ENCODE measurements at places on chromosomes 3 and 15.

GRCh38 chr3:66439666-66440344 is 61.0 kb downstream of the LRIG1 start:
- no peak for DNase-seq

- no peak for DNase-seq
Observed at GRCh38 chr3:134392336-134392983, 18.2 kb upstream of the AMOTL2 start.

DNA sequence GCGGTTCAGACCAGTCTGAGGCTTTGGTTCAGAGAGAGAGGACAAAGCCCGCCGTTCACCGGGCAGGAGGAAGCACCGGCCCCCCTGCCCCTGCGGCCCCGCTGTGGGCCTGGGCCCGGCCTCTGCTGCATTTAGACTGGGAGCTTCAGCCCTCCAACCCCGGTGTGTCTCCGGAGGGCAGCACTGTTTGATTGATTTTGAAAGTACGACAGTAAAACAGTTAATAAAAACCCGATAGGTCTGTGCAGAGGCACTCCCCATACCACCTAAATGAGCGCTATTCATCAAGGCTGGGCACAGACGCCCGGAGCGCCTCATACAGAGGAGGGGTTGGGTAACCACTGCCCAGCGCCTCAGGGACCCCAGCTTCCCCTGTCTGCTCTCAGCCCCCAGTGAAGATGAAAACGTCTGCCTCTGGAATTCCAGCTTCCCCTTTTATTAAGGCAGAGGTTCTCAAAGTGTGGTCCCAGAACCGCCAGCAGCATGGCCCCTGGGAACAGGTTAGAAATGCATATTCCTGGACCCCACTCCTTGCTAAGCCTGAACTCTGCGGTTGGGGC is 256.7 kb upstream of the TLE3 start:
- no peak for DNase-seq

GRCh38 chr3:116470605-116471197 is 25.4 kb upstream of the LSAMP start:
- DNase-seq: no peak

DNA sequence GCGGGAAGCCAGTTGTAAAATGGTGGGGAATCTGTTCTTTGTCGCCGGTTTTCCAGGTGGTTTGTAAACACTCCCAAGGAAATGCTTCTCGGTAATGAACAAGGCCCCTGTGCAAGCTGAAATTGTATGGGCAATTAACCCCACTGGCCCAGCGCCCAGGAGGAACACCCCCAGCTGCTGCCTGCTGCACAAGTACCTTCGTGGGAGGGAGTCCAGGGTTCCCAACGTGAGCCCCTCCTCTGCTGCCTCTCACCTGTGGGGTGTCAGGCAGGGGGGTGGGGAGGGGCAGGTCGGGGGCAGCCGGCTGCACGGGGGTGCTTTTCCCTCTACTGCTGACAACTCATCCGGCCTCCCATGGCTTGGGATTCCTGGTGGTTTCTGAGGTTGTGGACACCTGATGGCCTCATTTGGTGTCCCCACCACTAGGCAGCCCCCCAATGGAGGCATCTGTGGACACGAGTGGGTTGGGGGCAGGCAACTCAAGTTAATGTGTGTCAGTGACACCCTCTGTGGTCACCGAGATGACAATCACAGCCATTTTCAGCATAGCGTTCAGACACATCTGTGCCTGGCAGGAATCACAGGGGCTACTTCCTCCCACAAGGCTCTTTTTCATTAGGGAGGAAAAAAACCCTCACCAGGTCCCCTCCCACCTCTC is 35.6 kb upstream of the PRR23E start:
- DNase-seq: no peak

DNA sequence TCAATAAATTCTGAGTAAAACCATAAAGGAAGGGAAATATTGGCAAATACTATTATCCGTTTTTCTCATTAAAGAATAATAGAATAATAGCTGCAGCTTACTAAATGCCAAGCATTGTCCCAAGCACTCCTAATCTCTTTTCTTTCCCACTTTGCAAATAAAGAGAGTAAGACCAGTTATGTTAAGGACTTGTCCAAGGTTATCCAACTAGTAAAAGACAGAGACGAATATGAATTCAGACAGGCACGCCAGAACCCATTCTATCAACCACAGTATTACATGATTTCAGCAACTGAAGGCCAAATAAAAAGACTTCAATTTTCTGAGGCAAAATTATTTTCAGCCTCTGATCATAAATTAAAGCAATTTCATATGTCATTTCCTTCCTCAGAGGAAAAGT is 235.5 kb downstream of the STAG1 start:
- DNase-seq: no peak

GRCh38 chr3:132553826-132554225 is 43.2 kb upstream of the ACKR4 start:
- DNase-seq: no peak

DNA sequence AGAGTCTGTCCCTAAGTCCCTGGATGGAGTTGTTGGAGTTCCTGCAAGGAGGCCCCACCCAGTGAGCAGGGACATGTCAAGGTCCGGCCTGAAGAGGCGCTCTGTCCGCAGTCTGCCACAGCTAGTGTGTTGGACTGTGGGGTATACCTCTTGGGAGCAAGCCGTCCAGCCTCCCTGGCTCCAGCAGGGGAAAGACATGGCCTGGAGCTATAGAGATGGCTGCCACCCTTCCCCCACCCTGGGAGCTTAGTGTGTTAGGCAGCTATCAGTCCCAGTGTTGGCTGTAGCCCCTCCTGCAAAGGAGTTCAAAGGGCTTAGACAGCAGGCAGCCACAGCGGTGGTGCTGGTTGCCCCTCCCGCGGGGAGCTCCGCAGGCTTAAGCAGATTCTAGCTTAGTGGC is 20.3 kb downstream of the IMPG2 start:
- no peak for DNase-seq

GRCh38 chr3:14810070-14810791 is 8.5 kb upstream of the FGD5 start:
- DNase-seq: no peak

GRCh38 chr3:171640520-171641412 is 169.5 kb downstream of the PLD1 start:
- no peak for DNase-seq

GRCh38 chr3:67292356-67293121 is 294.4 kb downstream of the KBTBD8 start:
- DNase-seq: no peak

DNA sequence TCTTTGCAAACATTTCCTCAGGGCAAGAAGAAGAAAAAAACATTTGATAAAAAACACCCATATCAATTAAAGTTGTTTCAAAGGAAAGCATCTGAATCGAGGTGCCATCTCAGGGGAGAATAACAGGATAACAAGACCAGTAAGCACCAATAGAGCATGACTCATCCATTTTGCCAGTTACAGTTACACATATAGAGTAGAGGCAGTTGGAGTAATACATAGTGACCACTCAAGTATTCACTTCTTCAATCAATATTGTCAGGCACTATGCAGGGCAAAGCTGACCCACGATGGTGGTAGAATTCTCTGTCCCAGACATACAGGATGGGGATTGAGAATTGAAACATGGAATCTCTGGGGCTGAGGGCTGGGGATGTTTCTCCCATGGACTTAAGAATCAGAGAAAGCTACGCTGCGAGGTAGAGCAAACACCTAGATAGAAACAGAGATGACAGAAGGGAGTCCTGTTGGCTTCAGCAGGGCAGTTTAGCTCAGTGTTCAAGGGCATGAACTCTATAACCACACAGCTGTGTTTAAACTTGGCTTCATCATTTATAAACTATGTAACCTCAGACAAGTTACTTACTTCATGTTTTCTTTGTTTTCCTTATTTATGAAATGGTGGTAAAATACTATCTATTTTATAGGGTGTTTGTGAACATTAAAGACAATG is 186.4 kb upstream of the NANOGP8 start:
- DNase-seq: no peak

- no peak for DNase-seq
Observed at GRCh38 chr3:184259396-184259877, 1.9 kb downstream of the CAMK2N2 start.

GRCh38 chr3:71462586-71462985 is 120.9 kb downstream of the FOXP1 start:
- DNase-seq: no peak

DNA sequence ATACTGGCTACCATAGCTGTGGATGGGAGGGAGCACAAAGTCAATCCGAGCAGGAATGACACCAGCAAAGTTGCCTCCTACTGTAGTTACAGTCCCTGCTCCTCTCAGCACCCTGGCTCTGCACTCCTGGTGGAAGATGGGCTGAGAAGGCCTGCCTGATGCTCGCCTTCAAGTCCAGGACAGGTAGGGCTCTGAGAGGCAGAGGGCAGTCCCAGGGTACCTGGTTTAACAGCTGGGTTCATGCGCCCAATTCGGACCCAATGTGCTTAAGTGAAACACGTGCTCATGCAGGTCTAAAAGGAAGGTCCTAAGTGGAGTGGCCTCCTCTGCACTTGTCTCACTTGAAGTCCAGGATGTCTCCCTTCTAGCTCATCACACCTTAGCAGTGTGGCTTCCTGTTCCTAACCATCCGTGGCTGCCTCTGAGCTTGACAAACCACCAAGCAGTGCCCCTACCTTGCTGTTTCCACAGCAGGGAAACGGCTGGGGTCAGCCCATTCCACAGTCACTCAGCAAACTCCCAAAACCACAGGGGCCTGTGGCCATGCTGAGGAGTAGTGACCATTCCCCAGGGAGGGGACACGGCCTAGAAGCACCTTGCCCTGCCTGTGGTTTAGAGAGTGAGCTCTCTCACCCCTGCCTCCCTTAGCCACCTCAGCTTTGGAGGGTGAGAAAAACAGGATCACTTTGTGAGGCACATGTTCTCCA is 3.9 kb upstream of the MUSTN1 start:
- DNase-seq: no peak

- DNase-seq: no peak
Observed at GRCh38 chr3:133595341-133595740, 21.9 kb downstream of the CDV3 start.

DNA sequence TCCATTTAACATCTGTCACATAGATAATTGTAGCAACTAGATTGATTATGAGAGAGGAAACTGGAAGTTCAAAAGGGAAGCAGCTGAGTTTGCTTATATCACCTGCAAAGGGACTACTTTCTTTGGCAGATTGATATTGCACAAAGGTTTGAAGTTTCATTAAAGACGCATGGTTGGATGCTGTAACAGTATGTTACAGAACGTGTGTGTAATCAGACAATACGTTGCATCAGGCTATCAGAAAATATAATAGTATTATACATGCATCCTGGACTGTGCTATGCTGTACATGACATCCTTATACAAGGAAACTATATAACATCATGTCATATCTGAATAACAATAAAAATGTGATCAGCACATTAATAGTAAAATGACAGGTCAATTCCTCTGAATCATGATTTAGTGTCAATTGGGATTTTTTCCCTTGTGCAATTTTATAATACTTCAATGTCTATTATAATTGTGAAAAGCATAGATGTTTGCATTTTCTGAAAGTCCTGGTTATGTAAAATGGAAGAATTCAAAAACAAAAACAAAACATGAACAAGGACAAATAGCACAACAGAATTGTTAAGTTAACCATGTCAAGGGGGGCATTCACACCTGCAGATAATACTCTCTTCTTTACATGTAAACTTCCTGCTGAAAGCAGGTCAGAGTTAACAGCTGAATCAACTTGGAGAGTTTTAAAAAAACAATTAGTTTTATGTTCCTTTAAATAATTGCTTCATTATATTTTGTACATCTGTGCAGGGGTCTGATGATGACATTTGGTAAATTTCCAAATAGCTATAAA is 283.2 kb upstream of the KCNH8 start:
- DNase-seq: no peak

DNA sequence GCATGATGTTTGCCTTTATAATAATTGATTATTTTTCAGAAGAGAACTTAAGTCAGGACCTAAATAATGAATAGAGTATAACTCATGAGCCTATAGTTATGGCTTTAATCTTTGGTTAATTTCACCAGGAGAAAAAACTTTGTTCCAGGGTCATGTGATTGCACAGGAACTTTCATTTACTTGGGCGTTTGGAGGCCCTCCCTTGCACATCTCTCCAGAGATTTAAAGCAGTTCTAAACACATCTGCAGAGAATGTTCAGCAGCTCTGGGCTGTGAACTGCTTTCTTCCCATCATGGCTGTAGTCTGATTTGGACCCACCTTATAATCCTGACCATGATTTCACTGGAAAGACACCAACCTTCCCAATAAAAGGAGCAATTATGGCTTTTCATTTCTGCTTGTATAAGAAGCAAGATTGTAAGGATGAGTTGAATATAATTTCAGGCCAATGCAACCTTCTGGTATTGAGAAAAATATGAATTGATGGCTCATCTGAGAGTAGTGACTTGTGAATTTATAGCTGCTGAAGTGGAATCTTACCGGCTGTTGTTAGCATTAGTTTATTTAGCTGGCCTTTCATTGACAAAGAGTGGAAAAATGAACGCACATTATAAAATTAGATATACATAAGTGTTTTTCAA is 80.9 kb upstream of the PRTG start:
- no peak for DNase-seq

DNA sequence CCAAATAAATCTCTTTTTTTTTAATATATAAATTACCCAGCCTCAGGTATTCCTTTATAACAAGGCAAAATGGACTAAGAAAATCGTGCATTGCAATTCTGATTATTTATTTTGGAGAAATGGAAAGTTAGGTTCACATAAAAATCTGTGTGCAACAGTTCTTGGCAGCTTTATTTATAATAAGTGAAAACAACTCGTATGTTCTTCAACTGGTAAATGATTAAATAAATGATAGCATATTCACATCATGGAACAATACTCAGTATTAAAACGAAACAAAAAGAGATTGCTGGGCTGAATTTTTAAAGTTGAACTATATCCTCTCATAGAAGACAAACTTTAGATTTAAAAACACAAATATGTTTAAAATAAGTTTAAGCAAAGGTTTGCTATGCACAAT is 176.3 kb upstream of the ZNF385D start:
- no peak for DNase-seq

GRCh38 chr15:79376383-79376782 is 55.8 kb upstream of the MINAR1 start:
- DNase-seq: no peak

DNA sequence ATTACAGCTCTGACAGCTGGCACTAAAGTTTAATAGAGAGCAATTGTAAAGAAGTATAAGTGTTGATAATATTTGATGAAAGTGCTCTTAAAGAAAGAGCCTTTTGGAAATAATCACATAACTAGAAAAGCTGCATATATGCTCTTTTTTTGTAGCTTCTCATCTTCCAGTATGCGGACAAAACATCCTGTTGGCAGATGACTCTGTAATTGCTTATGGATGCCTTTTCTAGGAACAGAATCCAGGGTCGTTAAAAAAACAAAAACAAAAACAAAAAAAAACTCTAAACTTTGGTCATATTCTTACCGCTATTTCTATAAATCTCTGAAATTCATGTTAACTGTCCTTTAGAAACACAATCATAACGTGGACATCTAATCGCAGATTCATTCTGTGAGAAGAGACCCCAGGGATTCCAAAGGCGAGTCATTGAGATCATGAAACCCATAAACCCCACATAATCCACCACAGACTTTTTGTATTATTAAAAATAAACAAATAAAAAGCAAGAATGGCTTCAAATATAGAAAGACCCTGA is 109.8 kb downstream of the EPHA3 start:
- no peak for DNase-seq

- DNase-seq: no peak
Observed at GRCh38 chr15:99100245-99101173, 4.4 kb upstream of the SYNM start.

- DNase-seq: no peak
Observed at GRCh38 chr3:72164635-72164978, 379.7 kb upstream of the PROK2 start.

- DNase-seq: no peak
Observed at GRCh38 chr3:86303935-86304334, 687.0 kb downstream of the VGLL3 start.

Measured in effector CD8-positive, alpha-beta T cell (primary cell).